Glomerular endothelial cell (primary cell): ENCODE measurements at places on chromosomes 1 and 21. TPM values are rescaled to one million over a fixed set of nuclear protein-coding genes. Genes with fewer than 3 reads are reported as not detected.

Gene FMO1
- total RNA-seq: not detected in 2 replicates

Gene SPRR3
- total RNA-seq: not detected in 2 replicates

DNA sequence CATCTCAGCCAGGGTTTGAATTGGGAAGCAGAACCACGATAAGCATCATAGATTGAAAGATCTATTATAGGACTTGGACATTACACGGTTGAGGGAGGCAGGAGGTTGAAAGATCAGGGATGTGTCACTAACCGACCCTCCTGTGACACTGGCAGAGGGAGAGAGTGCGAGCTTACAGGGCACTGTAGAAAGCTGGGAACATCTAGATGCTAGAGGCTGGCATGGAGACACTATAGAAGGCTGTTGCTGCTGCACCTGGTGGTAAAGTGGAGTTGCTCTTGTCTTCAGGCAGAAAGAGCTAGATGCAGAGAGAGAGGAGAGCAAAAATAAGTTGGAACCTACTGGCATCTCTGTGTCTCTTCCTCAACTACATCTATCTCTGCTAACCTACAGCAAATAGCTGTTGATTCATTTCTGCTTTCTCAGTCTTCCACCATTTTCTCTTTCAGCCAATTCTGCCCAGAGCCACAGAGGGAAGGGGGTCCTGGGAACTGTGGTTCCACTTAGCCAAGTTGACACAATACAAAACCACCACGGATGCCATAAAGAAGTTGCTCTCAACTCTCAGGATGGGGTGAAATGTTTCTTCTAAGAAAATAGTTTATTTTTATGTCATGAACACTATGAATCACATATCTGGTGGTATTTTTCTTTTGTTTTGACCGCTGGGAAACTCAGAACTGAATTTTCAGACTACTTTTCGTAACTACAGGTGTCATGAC, 155.9 kb downstream of the ZNF281 start:
- no peak for DNase-seq

GRCh38 chr1:5836776-5837440, 155.3 kb downstream of the NPHP4 start:
- DNase-seq: no peak

DNA sequence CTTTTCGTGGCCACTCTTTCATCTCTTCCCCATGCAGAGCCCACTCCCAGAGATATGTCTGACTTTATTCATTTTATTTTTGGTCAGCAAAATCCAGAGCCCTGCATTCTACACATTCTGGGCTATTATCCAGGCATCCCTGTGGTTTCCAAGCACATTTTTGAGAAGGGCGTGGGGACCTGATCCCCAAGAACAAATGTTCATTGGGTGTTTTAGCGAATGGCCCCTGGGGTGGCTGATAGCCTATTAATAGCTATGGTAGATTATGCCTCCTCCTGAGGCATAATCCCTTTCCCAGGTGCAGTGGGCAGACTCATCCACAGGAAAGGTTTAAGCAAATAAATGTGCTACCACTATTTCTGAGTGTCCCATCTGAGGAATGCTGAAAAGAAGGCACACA, 511.8 kb upstream of the USP24 start:
- no peak for DNase-seq

DNA sequence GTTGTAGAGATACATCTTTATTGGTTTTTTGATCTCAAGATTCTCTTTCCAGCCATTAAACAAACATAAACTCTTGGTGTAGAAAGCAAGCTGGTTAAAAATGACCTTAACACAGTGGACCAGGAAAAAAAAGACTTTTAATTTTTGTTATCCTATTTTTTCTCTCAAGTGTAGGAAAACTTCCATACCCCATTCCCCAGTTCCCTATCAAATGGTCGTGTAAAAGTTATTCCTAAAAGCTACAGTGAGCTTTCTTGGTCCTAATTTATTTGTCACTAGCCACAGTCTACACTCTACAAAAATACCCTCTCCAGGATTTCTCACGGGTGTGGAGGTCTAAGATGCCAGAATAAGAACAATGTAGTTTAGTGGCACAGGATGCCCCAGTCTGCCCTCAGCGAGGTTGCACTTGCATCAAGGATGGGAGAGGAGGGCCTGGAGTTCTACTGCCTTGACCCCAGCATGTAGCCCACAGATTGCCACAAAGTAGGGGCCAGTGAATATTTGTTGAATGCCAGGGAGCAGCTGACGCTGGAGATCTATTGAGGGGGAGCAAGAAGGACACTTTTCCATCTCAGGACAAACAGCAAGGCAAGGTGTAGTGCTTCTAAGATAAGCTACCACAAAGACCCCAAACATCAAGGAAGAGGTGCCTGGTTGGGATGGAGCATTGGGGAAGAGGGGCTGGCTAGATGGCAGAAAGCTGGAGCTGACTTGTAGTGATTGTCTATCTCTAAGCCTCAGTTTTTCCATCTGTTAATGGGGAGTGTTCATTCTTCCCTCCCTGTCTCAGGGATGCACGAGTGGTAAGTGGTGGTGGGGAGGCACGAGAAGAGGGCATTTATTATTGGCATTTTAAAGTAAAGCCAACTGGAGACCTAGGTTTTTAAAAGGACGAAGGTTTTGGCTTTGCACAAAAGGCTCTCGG, 1.8 kb downstream of the MYCL start:
- no peak for DNase-seq

DNA sequence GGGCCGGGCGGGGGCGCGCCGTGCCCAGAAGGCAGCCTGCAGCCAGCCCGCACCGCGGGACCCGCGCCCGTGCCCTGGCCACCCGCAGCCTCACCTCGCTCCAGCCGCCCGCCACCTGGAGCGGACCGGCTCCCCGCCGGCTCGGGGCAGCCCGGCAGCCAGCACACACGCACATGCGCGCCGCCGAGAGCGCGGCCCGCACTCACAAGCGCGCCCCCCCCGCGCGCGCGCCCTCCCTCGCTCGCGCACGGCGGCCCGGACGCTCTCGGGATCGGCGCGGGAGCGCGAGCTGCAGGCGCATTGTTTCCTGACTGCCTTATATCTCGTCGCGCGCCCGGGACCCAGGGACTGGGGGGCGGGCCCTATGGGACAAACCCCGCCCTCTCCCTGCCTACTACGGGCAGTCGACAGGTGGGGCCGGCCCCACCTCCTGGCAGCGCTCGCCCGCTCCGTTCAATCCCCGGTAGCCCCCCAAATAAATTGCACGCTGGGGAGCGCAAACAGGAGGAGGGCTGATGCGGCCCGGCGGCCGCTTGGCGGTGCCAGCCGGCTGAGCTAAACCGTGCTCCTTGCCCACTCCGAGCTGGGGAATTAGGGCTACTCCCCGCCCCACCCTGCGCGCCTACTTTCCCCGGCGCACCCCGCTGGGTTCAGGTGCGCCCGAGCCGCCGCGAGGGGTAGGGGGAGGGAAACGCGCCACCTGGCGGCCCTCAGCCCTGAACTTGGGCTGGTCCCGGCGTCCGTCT, at the start of gene MYCL:
Gene MYCL (minus strand): TSS at position 204 of the 746 bp plus-strand sequence. CDS start 483 bp downstream, outside the sequence.
- no peak for DNase-seq
